ENCODE measurements at places on chromosomes 12 and 14.

- no peak for DNase-seq
These were observed 222.6 kb upstream of the SYT1 start for GRCh38 chr12:78641837-78642423.

DNA sequence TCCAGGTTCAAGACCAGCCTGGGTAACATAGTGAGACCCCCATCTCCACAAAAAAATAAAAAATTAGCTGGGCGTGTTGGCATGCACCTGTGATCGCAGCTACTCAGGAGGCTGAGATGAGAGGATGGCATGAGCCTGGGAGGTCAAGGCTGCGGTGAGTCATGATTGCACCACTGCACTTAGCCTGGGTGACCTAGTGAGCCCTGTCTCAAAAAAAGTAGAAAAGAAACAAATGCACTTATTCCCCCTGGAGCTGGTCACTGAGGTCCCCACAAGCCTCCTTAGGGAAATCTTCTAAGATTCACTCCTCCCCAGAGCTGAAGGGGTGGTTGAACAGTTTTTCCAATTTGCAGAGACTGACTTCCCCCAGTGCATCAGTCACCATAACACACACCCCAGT, 1.6 kb downstream of the CD9 start:
- DNase-seq, result no peak

- peak; percentile 62 for DNase-seq
These were observed 13.0 kb upstream of the TMED2 start for GRCh38 chr12:123571343-123571813.

- peak; percentile 79 for DNase-seq
These were observed 67.4 kb downstream of the CLIP1 start for GRCh38 chr12:122354958-122355641.

GRCh38 chr14:21880918-21881317, 207.3 kb upstream of the OR4E1 start:
- no peak for DNase-seq

- DNase-seq, result no peak
These were observed 437.1 kb downstream of the NPAS3 start for GRCh38 chr14:33375786-33376185.

GRCh38 chr12:17528394-17528793, 561.6 kb downstream of the RERGL start:
- no peak for DNase-seq

GRCh38 chr14:68564191-68564825, 228.6 kb downstream of the ZFP36L1 start:
- no peak for DNase-seq

DNA sequence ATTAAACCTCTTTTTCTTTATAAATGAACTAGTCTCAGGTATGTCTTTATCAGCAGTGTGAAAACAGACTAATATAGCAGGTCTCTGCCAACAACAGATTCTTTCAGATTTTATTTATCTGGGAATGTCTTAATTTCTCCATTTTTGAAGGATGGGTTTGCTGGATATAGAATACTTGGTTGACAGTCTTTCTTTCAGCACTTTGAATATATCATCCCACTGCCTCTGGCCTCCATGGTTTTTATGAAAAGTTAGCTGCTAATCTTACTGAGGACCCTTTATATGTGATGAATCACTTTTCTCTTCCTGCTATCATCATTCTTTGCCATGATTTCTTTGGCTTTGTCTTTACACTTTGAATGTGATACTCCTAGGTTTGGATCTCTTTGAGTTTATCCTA, 148.0 kb downstream of the ANO6 start:
- DNase-seq, result no peak

DNA sequence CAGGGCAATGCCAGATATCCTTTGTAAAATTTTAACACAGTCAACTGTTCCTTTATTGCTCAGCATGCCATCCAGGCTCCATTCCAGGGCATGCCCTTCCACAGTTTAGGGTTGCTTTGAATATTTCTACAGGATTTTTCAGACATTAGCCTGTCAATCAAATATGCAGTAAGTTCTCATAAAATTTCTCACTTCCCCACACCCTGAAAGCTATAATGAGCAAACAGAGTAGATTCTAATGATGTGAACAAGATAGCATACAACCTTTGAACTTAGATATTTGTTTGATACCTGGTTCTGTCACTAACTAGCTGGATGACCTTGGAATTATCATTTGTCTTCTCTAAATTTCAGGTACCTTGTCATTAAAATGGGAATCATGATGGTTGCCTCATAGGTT, 251.2 kb downstream of the SYT1 start:
- DNase-seq, result no peak

DNA sequence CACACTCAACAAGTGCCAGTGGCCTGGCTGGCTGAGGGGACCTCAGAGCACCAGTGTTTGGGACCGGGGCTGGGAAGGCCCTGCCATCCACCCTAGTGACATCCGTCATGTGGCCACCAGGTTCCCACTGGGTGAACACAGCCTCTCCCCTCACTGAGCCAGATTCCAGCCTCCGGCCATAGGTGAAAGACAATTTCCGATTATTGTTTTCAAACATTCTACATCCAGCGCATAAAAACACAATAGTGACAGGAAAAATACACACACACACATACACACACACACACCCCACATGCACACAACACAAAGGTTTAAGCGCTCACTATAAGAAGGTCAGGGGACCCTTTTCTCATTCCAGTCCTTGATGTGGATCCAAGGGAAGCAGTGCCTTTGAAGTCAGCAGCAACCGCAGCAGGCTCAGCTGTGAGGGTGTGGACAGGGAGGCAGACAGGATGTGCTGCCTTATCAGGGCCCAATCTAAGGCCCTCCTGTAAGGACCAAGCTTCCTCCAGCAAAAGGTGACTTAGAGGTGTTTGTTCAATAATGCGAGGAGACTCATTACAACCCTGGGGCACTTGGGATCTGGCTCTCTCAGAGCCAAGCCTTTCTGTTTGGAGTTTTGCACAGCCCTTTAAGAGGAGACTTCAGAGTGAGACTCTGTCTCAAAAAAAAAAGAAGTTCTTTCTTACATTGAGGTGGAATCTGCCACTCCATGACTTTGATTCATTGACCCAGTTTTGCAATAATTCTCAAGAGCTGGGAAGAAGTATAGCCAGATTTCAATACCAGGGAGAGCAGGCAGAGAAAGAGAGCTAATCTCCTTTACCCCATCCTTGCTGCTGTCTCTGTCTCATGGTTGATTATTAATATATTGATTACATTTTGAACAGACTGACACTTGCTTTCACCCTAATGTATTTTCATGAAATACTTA, 227.8 kb downstream of the ZFP36L1 start:
- no peak for DNase-seq

DNA sequence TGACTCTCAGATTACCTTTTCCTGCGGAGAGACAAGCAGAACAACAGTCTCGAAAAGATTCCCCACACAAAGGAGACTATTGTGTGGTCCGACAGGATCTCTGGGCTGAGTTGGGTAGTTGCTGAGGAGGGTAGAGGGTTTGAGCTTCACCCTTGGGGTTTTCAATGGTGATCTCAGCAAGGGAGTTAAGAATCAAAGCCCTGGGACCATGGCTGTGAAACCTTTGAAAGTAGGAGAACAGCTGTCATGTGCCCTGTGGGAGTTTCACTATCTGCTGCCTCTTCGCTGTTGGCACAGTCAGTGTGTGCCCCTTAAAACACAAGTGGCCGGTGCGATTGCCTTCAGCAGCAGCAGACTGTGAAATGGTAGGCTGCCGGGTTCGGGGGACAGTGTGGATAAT, 14.2 kb upstream of the PLEK2 start:
- DNase-seq, result no peak

DNA sequence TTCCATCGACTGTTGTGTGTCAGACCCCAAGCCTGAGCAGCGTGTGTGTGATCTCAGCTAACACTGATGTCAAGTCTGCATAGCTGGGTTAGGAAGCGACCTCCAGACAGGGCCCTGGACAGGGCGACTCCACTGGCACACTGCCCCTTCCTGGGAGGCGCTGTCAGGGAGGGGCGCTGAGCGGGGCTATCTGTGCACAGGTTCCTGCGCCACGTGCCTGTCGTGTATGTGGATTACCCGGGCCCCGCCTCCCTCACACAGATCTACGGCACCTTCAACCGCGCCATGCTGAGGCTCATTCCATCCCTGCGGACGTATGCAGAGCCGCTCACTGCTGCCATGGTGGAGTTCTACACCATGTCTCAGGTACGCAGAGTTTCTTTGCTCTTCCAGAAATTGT, 53.9 kb downstream of the DYNC1H1 start:
- DNase-seq, result no peak

GRCh38 chr14:32374155-32374554, 45.1 kb downstream of the AKAP6 start:
- no peak for DNase-seq

DNA sequence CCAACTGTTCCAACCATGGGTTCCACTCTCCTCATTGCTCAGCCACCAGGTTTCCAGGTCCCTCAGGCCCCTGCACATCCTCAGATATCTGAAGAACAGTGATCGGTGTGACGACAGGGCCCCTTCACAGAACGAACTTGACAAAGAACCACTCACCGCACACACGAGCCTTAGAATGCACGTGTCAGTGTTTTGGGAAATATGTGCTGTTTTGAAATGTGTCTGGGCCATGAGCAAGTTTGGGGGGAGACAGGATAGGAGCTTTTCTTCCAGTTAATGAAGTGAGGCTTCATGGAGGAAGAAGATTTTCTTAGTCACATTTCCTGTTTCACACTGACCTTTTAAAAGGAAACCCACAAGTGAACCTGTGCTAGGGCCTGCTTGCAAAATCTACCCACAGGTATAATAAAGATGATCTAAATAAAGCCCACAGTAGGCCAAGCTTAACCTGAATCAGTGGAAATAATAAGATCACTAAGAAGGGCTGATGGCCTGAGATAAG, 58.6 kb downstream of the ZFP36L1 start:
- no peak for DNase-seq

- DNase-seq, result peak; percentile 63
These were observed 155.4 kb downstream of the TMX1 start for GRCh38 chr14:51395361-51395849.

GRCh38 chr14:104009297-104009696, 67.0 kb upstream of the RD3L start:
- DNase-seq, result no peak

DNA sequence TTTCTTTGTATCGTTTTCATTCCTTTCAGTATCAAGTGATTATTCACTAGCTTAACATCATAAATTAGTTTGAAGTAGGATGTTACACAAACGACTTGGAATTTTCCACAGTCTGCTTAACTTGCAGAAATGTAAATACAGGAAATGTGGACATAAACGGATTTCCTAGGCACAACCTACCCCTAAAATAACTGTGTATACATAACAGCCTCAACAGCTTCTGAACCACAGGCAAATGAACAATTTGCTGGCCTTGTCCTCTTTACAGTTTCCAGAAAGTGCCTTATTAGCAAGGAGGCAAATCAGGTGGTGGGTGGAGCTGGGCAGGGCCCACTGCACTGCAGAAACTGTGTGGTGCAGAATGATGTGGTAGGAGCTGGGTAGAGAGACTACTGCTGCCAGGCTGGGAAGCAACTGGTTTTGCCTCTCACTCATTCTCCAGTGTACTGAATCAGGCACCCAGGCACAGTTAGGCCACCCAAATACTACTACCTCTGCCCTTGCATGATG, 14.1 kb downstream of the DRAM1 start:
- no peak for DNase-seq

- peak; percentile 66 for DNase-seq
These were observed 4.5 kb downstream of the DAO start for GRCh38 chr12:108884116-108885012.

- no peak for DNase-seq
These were observed 10.2 kb downstream of the TBX5 start for GRCh38 chr12:114395755-114396152.

GRCh38 chr14:92461891-92462290, 51.7 kb upstream of the RIN3 start:
- no peak for DNase-seq

DNA sequence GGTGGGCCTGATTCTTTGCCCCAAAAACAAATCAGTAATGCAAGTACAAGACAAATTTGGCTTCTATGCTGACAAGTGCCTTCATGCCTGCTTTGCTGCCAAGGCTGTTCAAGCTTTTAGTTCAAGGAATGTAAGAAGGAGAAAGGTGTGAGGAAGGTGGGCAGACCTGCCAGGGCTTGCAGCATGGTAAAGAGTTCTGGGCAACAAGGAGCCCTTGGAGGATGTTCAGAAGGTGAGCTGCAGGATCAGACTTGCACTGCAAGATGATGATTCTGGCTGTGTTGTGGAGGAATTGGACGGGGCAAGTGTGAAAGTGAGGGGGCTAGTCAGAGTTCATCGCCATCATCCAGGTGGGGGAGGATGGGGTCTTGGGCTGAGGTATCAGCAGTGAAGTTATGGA, 167.9 kb downstream of the NUAK1 start:
- DNase-seq, result no peak

DNA sequence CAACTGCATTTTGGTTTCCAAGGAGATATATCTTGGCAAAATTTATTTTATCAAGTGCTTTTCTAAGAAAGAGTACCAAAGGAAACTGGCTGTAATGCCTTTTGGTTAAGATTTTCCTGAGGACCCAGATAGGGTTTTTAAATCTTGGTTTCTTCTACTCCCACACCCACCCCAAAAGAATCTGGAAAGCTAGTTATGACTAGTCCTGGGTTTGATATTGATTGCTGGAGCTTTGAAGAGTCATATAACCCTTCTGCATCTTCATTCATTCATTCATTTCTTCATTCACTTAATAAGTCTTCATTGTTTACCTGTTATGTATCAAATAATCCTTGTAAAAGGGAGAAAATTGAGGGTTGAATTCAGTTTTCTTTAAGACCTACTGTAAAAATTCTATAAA, 425.2 kb downstream of the PCNX1 start:
- no peak for DNase-seq

GRCh38 chr14:59481871-59482540, 2.2 kb downstream of the L3HYPDH start:
- DNase-seq, result no peak

DNA sequence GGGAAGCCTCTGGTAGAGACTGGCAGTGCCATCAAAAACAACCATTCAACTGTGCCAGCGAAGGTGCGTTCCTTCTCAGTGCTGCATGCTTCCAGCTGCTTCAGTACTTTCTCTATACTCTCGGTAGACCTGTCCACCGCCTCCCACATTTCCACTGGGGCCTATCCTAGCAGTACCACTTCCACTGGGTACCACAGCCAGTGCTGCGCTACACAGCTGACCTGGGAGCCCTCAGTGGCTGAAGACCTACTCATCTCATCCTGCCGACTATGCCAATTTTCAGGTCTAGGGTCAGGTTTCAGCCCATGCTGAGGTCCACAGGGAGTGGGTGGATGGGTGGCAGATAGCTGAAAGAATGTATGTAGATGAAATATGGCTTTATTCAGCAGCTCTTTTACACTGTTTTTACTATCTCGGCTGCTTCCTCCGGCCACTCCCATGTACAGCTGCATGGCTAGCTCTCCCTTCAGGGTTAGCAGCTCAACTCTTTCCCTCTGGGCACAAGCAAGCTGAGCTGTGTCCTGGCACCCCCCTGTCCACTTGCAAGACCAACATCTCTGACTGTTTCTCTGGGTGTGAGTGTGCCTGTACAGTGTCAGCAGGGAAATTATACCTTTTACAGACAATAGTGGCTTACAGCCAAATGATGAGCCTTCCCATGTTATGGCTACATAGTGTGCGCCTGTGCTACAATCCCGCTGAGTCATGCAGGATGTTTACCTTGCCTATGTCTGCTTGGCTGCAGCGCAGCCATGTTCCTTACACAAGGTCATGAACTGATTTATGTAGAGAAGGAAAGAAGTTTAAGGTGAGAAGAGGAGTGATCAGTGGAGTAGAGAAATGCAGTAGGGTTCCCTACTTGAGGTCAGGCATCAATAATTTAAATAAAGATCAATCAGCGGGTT, 125.7 kb upstream of the DDHD1 start:
- DNase-seq, result no peak

GRCh38 chr12:121795034-121795968, 1.8 kb upstream of the RHOF start:
- peak; percentile 93 for DNase-seq

GRCh38 chr12:13275241-13276085, 78.9 kb downstream of the EMP1 start:
- no peak for DNase-seq
